ENCODE measurements at places on chromosomes 6 and 20.

- no peak for DNase-seq
Observed at GRCh38 chr6:157271441-157271840, 51.9 kb downstream of the TMEM242 start.

- DNase-seq, result no peak
Observed at GRCh38 chr6:28606424-28607391, 81.0 kb downstream of the GPX5 start.

DNA sequence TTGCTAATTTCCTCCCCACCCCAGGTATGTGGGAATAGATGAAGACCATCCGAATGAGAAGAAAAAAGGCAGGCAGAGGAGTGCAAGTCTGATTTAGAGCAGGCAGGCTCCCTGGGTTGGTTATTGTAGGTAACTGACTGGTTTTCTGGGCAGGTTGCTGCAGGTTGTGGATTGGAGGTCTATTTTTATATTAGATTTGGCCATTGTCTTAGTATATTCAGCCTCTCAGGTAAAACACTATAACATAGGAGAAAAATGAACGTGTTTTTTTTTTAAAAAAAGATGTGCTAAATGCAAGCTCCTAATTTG, 492 bp upstream of the TBC1D7 start:
- no peak for DNase-seq

DNA sequence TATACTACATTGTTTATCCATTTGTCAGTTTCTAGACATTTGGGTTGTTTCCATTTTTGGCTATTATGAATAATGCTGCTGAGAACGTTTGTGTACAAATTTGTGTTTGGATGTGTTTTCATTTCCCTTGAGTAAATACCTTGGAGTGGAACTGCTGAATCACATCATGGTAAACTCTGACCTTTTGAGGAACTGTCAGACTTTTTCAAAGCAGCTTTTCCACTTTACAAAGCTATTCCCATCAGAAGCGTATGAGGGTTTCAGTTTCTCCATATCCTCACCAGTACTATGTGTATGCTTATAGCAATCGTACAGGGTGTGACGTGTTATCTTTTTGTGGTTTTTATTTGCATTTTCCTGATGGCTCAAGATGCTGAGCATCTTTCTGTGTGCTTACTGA, 103.7 kb downstream of the MYO6 start:
- no peak for DNase-seq

DNA sequence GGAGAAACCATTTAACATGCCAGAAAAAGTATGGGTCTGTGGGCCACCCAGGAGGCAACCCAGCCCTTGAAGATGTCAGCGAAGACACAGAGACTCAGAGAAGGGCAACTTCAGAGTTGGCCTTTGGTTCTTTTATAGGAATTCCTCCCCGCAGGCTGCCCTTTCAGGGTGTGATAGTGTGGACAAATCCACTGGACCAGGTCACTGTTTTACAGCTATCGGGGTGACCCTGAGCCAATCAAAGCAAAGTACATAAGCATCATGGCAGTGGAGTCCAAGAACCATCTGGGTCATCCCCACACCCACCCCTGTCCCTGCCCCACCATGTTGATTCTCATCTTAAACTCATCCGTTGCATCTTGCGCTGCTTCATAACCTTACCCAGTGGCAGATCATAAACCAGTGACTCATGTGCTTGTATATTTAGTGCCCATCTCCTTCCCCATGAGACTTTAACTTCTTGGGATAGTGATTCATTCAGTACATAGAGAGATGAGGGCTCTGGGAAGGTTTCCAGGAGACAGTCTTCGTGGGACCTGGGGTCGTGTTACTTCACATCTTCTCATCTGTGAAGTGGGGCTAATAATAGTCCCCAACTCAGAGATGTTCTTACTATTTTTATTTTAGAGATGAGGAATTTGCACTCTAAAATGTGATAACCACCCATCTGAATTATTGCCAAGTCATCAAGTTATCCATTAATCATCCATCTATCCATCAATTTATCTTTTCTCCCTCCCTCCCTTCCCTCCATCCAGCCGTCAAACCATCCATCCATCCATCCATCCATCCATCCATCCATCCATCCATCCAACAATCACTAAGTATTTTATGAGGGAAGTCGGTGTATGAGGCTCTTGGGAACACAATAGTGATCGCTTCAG, 51.0 kb downstream of the EDN3 start:
- no peak for DNase-seq

GRCh38 chr6:5235830-5236229, 24.9 kb downstream of the LYRM4 start:
- no peak for DNase-seq

DNA sequence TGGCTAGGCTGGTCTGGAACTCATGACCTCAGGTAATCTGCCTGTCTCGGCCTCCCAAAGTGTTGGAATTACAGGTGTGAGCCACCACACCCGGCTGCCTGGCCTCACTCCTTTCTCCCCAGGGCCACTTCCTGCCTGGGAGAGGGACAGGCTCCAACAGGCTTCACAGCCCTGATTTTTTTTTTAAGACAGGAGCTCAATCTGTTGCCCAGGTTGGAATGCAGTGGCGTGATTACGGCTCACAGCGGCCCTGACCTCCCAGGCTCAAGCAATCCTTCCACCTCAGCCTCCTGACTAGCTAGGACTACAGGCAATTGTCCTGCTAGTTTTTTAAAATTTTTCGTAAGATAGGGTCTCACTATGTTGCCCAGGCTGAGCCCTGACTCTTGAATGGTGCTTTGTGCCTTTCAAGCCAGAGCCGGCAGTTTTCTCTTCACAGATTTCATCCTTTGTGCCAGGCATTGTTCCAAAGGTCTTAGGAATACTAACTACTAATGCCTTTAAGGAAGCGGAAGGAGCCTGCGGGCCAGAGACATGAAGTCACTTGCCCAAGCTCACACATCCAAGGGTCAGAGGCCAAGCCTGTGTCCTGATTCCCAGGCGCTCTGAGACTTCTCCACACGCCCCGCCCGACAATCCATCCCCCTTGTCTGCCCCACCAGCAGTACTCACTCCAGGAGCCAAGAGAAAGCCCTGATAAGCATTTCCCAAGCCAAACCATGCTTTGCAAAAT, 19.2 kb downstream of the CAPN11 start:
- DNase-seq, result no peak

DNA sequence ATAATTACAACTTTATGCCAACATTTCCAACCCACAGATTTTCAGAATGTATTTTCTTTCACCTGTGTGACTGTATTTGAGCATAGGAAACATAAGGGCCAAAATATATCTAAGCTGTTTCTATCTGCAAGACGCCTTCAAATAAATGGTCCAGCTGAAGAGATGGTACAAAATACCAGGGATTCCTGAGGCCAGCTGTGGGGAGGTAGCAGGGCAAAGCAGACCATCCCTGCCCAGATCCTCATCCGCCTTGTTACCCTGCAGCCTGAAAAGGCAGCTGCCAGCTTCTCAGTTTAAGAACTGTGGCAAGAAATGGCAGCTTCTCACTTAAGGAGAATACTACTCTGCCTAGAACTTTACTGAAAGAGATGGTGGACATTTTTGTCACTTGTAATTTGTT, 143.3 kb downstream of the KHDC1L start:
- DNase-seq, result no peak

GRCh38 chr6:135281227-135281626, 100.1 kb downstream of the MYB start:
- no peak for DNase-seq

DNA sequence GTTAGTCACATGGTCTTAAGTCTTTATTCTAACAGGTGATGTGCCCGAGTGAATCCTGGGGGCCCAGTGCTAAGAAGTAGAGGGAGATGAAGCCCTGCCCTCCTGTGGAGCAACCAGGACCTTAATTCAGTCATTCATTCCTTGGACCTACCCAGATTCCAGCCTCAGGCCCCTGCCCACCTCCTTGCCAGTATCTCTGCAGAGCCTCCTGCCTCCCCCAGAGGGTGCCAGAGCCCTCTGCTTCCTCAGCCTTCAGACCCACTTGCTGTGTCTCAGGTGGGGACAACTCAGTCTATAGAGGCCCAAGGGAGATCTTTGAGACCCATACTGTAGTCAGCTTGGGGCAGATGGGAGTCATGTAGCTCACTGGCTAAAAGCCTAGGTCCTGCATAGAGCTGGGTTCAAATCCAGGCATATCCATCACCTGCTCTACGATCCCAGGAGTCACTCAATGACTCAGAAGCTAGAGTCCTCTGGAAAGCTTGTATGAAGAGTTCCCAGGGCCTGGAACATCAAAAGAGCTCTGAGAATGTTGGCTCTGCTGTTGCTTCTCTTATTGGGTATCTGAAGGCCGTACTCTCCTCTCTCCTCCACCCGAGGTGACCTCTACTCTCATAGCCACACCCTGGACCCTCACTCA, 3.9 kb upstream of the SIGLEC1 start:
- peak; percentile 9 for DNase-seq

- no peak for DNase-seq
Observed at GRCh38 chr6:127446356-127446755, 12.8 kb downstream of the KIAA0408 start.

- DNase-seq, result no peak
Observed at GRCh38 chr6:138493413-138493812, 5.9 kb downstream of the NHSL1 start.

DNA sequence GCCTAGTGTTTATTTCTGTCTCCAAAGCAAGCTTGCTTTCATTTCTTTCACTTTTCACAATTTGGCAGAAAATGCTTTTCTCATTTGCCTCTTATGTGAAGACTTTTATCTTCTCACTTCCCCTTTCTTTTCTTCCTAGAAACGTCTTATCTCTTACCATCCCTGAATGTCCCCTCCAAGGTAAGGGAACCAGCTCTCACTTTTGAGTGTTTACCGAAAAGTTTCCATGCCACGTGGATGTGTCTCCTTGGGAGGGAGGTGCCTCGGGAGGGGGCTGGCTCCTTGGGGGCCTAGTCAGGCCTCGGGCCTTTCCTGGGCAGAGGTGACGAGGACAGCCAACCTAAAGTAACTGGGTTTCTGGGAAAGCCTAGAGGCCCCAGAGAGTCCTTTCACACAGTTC, 127.4 kb downstream of the CD24 start:
- no peak for DNase-seq

DNA sequence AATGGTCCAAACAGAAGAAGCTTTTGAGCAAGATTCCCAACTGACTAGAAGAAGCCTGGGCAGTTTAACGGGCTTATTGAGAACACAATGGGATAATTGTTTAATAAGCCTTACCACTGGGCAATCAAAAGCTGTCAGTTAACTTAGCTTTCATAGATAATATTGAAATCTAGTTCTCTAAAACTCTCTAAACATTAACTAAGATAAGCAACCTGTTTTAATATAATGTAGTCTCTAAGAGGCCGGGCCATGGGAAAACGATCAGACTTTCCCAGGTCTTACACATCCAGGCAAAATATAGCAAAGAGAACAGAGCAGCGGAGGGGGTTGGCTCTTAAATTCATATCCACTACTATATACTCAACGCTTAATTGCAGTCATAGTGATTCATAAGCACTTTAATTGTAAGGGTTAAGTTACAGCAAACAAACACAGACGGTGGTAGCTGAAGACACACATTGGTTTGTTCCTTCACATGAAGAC, 128.0 kb upstream of the FAM83B start:
- no peak for DNase-seq

DNA sequence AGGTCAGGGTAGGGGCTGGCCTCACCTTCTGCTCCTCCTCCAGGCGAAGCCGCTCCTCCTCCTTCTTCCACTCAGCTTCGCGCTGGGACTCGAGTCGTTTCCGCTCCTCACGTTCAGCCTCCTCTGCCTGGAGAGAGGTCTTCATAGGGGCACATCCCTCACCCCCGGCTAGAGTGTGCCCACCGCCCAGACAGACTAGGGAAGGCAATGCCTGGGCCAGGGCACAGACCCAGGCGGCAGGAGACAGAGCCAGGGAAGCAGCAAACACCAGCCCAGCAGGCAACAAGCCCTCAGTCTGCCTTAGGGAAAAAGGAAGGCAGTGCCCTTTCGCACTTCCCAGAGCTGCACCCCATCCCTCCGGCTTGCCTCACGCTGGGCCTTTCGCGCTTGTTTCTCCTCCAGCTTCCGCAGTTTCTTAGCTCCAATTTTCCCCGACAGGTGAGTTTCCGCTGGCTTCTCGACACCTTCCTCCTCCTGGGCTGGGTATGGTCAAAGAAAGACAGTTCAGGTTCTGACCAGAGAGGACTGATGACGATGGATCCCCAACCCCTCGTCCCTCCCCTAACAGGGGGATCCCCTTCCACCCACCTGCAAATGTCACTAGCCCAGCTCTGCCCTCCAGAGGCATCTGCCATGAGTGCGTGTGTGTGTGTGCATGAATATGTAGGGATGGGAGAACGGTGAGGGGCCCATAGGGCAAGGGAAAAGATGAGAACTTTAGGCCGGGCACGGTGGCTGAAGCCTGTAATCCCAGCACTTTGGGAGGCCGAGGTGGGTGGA, 4.3 kb downstream of the DDRGK1 start:
- no peak for DNase-seq

DNA sequence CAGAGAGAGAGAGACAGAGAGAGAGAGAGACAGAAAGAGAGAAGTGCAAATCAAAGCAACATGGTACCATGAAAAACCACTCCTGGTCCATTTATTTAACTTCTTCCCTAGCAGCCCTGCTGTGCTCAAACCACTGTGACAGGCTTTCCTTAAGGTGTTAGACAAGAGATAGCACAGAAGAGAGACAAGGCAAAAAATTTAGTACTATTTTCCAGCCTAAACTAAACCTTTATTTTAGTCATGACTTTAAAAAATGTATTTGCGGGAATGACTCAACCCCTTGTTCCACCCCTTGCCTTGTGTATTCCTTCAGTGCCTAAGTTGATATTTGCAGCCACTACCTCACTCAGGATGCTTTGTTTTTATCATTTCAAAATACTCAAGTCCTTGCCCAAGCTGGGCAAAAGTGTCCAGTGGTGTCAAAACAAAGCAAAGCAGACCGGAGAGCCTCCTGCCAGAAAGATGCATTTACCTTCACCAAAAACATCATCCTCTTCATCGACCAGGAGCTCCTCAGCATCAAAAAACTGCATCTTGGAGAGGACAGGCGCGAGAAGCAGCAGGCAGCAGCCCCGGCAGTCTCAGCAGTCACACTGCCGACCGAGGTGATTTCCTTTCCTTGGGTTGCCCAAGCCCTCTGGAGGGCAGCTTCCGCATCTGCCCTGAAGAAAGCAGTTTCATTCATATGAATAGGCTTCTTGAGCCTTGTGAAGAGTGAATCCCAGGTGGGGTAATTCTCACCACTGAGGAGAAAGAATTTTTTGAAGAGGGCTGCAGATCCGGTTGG, at the start of gene RIPOR2:
Gene RIPOR2, minus strand, starts transcription at position 595 of the 787 bp plus-strand sequence. Its CDS starts 62 bp downstream, at position 533.
- DNase-seq, result peak; percentile 53

GRCh38 chr6:37308069-37308815, 45.5 kb upstream of the RNF8 start:
- no peak for DNase-seq

DNA sequence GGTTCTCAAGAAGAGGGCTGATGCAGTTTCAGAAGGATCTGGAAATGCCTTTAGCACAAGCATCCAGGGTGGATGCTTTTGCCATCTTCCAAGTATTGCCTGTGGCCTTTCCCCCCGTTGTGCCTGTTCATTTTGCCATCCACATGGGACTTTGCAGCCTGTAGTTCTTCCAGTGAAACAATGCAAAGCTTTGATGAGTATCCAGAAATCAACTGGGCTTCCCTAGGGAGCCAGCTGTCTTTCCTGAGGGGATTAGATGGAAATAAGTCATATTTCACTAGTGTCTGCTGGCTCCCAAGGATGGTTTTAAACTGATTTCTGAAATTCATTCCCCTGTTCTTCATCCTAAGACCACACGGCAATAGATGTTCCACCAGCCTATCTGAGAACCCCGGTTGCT, 63.3 kb downstream of the CAP2 start:
- DNase-seq, result no peak

Measured in stimulated activated CD8-positive, alpha-beta memory T cell treated with anti-CD3 and anti-CD28 coated beads, Interleukin-15, amount 100 ng/mL, for 48 hours (primary cell).